ENCODE measurements at places on chromosomes 16 and 17.

DNA sequence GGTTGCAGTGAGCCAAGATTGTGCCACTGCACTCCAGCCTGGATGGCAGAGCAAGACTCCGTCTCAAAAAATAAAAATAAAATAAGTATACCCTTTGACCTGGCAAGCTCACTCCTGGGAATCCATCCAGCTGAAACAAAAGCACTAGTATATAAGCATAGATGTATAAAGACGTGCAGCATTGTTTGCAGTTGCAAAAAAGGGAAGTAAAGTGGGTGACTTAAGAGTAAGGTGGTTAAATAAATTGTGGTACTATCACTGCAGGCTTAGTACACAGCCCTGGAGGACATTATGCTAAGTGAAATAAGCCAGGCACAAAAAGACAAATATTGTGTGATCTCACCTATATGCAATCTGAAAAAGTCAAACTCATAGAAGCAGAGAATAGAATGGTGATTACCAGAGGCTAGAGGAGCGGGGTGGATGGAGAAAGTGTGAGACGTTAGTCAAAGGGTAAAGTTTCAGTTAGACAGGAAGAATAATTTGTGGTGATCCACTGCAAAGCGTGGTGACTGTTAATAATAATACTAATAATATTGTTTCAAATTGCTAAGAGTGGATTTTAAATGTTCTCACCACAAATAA lies 113.0 kb downstream of the MYO1D start:
- H3K27ac ChIP-seq = no peak overlapping the region
- H3K4me1 ChIP-seq = no peaks in the 10 kb centered on the region
- H3K4me3 ChIP-seq = no peak overlapping the region
- no peak for DNase-seq
- no peaks in the 10 kb centered on the region for H3K36me3 ChIP-seq

DNA sequence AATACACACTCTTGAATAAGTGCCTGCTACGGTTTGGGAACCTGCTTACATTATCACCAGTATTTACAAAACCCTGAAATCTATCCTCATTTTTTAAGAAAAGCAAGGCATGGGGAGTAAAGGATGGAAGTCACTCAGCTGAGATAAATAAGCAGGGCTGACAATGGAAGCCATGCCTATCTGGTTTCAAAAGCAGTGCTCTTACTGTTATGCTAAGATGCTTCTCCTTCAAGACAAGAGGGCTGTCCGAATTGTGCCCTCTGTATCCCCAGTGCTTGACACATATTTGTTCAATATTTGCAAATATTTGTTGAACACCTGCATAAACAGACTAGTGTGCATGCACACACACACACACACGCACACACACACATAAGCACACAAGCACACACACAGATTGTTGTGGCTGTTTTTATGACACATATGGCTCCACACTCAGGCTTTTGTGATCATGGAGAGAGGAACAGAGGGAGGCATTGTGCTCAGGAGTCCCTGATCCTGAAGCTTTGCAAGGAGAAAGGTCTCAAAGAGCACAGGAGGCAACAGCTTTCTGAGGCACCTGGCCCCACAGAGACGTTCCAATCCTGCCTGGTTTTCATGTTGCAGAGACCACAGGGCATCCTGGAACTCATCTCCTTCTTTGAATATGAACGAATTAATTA lies 401.6 kb upstream of the CDH11 start:
- H3K36me3 ChIP-seq = no peaks in the 10 kb centered on the region
- no peaks in the 10 kb centered on the region for H3K27me3 ChIP-seq
- no peak overlapping the region for H3K4me3 ChIP-seq
- peaks cover 8% of the 10 kb centered on the region for H3K4me1 ChIP-seq
- H3K27ac ChIP-seq = no peak overlapping the region
- no peak for DNase-seq

DNA sequence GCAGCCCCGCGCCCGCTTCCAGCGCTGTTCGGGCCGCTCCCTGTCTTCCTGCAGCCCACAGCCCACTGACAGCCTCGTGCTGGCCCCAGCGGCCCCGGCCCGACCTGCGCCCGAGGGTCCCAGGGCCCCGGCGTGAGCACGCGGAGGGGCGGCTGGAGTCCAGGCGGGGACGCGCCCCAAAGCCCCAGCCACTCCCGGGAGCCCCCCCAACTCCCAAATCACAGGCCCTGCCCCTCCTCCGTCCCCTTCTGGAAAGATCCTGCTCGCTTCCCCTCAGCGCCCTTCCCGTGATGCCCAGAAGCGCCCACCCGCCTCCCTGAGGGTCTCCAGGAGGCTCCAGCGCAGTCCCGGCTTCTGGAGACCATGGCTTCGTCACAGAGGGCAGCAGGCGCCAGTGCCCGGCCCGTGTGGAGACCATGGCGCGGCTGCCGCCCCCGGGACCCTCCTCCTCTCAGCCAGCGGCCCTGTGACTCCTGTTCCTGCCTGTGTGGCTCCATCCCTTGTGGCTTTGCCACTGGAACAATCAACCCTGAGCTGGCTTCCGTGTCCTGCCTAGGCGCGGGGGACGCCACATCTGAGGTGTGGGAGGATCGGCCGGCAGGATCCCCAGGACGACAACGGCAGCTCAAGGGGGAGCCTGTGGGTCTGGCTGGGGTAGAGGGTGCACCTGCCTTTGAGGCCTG lies 3.9 kb downstream of the UTS2R start:
- H3K4me3 ChIP-seq = no peak overlapping the region
- H3K27ac ChIP-seq = no peak overlapping the region
- no peaks in the 10 kb centered on the region for H3K36me3 ChIP-seq
- H3K4me1 ChIP-seq = peaks cover 4% of the 10 kb centered on the region
- no peaks in the 10 kb centered on the region for H3K27me3 ChIP-seq
- no peak for DNase-seq

DNA sequence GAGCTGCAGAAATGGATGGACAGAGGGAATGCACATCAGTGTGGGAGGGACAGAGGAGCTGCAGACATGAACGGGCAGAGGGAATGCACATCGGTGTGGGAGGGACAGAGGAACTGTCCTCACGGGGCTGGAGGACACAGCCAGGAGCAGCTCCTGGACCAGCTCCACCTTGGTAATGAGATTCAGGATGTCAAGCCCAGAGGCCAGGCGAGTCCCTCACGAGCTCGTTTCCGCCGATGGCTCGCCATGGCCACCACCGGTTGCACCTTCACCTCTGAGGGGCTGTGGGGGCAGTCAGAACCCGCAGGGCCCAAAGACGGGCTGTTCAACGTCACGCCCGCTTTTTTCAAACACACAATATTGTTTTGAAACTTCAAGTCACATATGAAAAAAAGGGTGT lies 56.2 kb downstream of the RPH3AL start:
- no peaks in the 10 kb centered on the region for H3K36me3 ChIP-seq
- DNase-seq = no peak
- no peak overlapping the region for H3K27ac ChIP-seq
- no peaks in the 10 kb centered on the region for H3K4me1 ChIP-seq
- no peak overlapping the region for H3K4me3 ChIP-seq

GRCh38 chr16:35741546-35741945 lies 2282.1 kb downstream of the TP53TG3F start:
- H3K27ac ChIP-seq = no peak overlapping the region
- H3K27me3 ChIP-seq = no peaks in the 10 kb centered on the region
- no peaks in the 10 kb centered on the region for H3K4me1 ChIP-seq
- H3K4me3 ChIP-seq = no peak overlapping the region

DNA sequence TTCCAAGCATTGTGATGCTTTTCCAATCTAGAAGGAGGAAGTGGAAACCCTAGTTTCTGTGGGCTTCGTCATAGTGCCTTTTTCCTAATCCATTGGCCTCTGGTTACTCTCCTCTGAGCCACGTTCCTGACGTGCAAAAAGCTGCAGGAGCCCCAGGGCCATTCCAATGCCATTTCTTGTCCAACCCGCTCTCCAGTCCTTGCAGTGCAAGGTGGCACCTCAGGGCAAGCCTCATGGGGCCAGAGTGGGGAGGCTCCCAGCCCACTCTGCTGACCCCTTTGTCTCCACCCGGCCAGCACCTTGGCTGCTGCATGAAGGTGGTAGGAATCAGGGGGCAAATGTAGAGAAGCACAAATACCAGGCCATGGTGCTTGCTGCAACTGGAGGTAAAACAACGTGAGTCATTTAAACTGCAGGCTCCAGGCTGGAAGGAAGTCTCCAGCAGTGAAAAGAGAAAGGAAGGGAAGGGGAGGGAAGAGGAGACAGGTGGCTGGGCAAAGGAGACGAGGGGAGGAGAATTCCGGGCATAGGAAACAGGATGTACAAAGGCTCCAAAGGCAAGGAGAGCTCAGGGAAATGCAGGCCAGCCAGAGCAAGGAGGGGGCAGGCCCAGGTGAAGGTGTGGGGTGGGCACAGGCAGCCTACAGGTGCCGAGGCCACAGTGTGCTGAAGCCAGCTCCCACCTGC lies 168.2 kb upstream of the TNRC6C start:
- H3K4me3 ChIP-seq = no peak overlapping the region
- no peaks in the 10 kb centered on the region for H3K4me1 ChIP-seq
- DNase-seq = no peak
- no peak overlapping the region for H3K27ac ChIP-seq
- H3K27me3 ChIP-seq = peaks cover 82% of the 10 kb centered on the region

DNA sequence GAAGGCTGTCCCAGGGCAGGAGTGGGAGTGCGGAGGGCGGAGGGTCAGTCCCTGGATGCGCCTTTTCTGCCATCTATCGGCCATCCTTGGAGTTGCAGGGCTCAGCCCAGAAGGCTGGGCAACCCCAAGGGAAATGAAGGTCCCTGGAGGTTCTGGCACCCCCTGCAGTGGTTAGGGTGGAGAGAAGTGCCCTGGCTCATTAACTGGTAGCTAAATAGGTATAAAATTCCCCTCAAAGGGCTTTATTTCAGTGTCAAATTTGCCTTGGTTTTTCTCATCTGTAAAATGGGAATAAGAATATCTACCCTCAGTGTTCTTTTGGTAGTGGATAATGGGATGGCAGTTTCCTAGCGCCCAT lies 22.4 kb downstream of the C17orf75 start:
- no peaks in the 10 kb centered on the region for H3K4me1 ChIP-seq
- peaks cover 4% of the 10 kb centered on the region for H3K27me3 ChIP-seq
- H3K27ac ChIP-seq = no peak overlapping the region
- no peaks in the 10 kb centered on the region for H3K36me3 ChIP-seq

GRCh38 chr16:16940351-16940750 lies 530.4 kb downstream of the XYLT1 start:
- H3K27ac ChIP-seq = no peak overlapping the region
- no peaks in the 10 kb centered on the region for H3K27me3 ChIP-seq
- no peaks in the 10 kb centered on the region for H3K4me1 ChIP-seq
- no peak overlapping the region for H3K4me3 ChIP-seq
- no peaks in the 10 kb centered on the region for H3K36me3 ChIP-seq

- no peak overlapping the region for H3K27ac ChIP-seq
- no peaks in the 10 kb centered on the region for H3K36me3 ChIP-seq
- no peak overlapping the region for H3K4me3 ChIP-seq
- H3K4me1 ChIP-seq = no peaks in the 10 kb centered on the region
These were observed 85.4 kb downstream of the TBC1D16 start for GRCh38 chr17:79950306-79950705.

DNA sequence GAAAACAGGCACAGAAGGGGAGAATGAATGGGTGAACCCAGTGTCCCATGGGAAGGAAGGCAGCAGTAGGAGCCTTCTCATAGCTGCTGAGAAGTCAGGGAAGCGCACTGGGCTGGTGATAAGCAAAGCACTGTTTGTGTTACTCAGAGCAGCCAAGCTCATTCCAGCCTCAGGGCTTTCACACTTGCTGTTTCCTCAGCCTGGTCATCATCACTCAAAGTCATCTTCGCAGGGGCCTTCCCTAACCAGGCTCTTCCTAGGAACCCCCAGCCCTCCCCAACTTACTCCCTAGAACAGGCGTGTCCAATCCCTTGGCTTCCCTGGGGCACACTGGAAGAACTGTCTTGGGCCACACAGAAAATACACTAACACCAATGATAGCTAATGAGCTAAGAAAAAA lies 32.1 kb upstream of the LONP2 start:
- H3K27ac ChIP-seq = no peak overlapping the region
- no peaks in the 10 kb centered on the region for H3K4me1 ChIP-seq
- no peak overlapping the region for H3K4me3 ChIP-seq

- peaks cover 94% of the 10 kb centered on the region for H3K27me3 ChIP-seq
- H3K4me3 ChIP-seq = no peak overlapping the region
- H3K4me1 ChIP-seq = no peaks in the 10 kb centered on the region
- no peak for DNase-seq
- H3K27ac ChIP-seq = no peak overlapping the region
- no peaks in the 10 kb centered on the region for H3K36me3 ChIP-seq
These were observed 240.9 kb downstream of the ENGASE start for GRCh38 chr17:79315358-79316105.

DNA sequence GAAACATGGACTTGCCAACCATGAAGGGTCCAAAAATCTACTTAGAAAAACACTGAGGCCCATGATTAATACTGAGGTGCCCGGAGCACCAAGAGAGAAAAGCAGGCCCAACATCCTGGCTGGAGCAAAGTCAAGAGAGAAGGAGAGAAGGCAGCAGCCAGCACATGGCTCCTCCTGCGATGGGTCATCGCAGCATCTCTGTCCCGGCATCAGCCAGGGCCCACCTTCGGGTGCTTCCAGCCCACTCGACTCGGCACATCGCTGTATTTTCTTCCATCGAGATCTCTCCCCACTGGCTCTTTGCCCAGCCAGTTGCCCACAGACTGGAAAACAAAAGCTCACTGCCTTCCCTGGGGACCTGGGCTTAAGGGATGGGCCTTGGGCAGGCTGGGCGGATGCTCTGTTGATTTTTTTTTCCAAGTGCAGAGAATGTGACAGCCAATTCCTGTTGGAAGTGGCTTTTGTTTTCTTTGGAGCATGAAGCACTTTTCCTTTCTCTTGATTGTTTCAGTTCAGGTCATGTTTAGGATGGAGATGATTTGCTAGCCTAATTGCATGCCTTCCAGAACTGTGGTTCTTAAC lies 58.1 kb downstream of the CYB5B start:
- no peak for DNase-seq
- H3K4me3 ChIP-seq = no peak overlapping the region
- no peaks in the 10 kb centered on the region for H3K36me3 ChIP-seq
- no peaks in the 10 kb centered on the region for H3K27me3 ChIP-seq
- peaks cover 3% of the 10 kb centered on the region for H3K4me1 ChIP-seq

DNA sequence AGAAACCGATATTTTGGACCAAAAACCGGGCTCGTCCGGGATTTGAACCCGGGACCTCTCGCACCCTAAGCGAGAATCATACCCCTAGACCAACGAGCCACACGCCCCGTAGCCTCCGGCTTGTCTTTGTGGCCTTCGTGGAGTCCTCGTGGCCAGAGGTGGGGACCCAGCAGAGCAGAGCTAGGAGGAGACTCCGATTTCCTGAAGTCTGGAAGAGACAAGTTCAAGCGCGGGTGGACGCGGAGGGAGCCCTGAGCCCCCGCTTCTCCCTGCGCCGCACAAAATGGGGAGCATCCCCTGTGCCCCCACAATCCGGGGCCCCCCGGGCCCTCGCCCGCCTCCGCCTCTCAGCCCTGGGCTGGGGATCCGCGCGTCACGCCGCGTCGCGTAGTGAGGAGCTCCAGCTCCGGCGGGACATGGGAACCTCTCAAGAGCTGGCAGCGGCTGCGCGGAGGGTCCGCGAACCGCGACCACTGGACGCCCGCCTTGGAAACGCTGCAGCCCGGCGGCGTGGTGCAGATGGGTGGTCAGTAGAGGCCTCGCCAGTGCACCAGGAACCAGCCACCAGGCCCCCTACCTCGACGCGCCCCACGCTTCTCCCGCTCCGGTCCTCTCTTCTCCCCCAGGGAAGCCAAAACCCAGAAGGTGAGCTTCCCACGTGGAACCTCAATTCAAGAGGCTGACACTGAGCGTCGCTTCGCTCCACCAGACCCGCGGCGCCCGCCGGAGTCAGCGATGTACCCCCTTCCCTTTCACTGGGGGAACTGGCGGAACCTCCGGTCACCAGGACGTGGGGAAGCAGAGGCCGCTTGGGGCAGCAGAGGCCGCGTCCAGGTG lies 5.2 kb upstream of the OR1F1 start:
- no peaks in the 10 kb centered on the region for H3K36me3 ChIP-seq
- H3K4me1 ChIP-seq = no peaks in the 10 kb centered on the region
- H3K4me3 ChIP-seq = no peak overlapping the region
- no peak overlapping the region for H3K27ac ChIP-seq
- no peaks in the 10 kb centered on the region for H3K27me3 ChIP-seq
